Motor neuron (in vitro differentiated cells): ENCODE measurements at places on chromosomes 7 and 10. TPM values are rescaled to one million over a fixed set of nuclear protein-coding genes. Genes with fewer than 3 reads are reported as not detected.

ABCC2 gene
- 7.9 and 9.3 TPM in 2 replicates for total RNA-seq

NSUN6 gene
- 32.8 and 37.4 TPM in 2 replicates for total RNA-seq

FGL2 gene
- 43.0 and 50.9 TPM in 2 replicates for total RNA-seq

ELMO1 gene
- 45.8 and 50.7 TPM in 2 replicates for total RNA-seq

SFMBT2 gene
- 9.5 and 11.6 TPM in 2 replicates for total RNA-seq

BTBD16 gene
- not detected in 2 replicates for total RNA-seq

AGBL3 gene
- 0.99 and 3.5 TPM in 2 replicates for total RNA-seq

CYP3A4 gene
- total RNA-seq, result 0.30 TPM in 1 of 2 replicates, not detected in the other

GRM3 gene
- 0.05 TPM in 1 of 2 replicates, not detected in the other for total RNA-seq

GRCh38 chr10:62384447-62385081 is 10.4 kb downstream of the ZNF365 start:
- ATAC-seq, result no peak

DNA sequence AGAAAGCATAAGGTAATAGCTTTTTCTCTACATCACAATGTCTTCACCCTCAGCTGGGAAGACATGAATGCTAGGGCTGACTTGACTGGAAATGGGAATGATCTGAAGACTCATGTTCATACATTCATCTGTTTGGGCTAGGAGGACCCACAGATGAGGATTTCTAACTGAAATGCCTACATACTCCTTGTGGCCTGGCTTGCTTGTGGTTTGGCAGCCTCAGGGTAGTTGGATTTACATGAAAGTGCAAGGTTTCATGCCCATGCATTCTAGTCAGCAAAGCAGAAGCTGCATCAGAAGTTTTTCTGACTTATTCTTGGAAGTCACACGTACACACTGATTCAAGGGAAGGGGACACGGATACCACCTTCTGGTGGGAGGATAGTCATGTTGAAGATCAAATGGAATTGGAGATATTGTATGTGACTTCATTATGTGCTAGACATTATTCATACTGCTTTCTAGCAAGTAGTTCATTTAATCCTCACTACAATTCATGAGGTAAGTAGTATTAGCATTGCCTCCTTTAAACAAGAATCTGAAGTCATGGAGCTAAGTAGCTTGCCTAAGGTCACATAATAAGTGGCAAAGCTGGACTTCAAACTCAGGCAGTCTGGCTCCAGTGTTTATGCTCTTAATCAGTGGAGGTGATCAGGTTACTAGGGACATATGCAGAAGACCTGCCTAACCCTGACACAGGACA is 957.0 kb downstream of the LRMDA start:
- peak; percentile 95 for ATAC-seq

DNA sequence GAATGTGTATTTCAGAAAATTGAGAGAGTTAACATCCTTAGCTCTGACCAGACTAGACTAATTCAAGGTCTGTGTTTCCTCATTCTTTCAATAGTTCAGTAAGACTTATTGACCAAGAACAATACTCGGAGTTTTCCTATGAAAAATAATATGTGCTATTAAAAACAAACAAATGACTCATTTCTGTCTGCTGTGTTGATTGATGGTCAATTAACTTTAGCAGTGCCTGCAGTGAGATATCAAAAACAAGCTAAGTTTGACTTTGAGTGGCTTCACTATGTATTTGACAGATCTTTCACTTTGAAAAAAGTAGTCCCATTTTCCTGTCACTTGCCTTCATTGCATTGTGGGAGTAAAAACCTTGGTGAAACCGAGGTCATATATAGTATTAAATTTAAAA is 91.0 kb downstream of the GNAT3 start:
- no peak for ATAC-seq

- ATAC-seq, result no peak
These were observed 108.9 kb downstream of the NKX6-2 start for GRCh38 chr10:132677096-132677472.

GRCh38 chr7:98795741-98796493 is 73.9 kb downstream of the TMEM130 start:
- no peak for ATAC-seq

GRCh38 chr7:51587604-51588003 is 271.0 kb upstream of the COBL start:
- ATAC-seq, result no peak

DNA sequence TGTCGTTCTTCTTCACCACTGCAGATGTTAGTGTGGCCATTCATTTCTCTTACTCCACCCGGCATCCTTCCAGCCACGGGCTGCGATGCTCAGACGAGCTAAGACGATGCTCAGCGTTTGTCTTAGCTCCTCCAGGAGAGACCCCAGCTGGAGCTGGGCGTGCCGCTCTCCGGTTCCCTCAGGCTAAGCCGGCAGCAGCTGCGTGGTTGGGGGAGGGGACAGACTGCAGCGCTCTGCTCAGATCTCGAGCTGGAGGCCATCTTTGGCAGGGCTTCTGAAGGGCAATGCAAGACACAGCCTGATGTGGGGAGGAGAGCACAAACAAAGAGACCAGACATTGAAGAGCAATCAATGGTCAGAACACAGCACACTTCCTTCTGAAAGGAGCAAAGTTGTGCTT is 4.8 kb downstream of the INA start:
- ATAC-seq, result peak; percentile 89

GRCh38 chr10:92757711-92758104 is 68.0 kb downstream of the HHEX start:
- no peak for ATAC-seq

DNA sequence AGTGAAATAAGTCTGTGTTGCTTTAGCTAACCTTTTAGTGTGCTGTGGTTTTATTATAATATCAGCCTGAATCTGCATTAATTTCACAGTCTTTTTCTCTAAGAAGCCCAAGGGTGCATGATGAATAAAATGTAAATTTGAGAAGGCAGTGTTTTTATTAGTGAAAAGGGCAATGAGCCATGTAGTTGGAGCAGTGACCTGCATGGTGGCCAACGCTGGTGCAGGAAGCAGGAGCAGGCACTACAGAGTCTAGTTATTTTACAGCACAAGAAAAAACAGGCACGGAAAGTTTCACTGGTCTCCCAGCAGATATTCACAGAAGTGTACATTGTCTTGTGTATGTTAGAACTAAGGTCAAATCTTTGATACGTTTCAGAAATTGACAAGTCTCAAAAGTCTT is 247.8 kb downstream of the CELF2 start:
- ATAC-seq, result no peak

DNA sequence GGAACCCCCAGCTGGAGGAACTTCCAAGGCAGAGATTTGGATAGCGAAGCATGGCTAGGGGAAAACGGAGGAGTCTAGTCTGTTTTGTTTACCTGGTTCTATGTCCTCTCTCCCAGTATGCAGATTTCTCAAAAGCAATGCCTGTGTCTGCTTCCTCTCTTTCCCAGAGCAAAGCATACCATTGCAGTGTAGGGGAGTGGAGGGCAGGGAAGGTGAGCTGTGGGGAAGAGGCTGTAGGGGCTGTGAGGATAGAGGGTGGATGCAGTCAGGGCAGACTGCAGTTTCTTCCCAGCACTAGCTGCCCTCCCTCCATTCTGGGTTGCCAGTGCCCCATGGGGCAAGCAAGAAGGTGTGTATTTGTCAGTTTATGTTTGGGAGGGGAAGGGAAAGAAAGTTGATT is 16.9 kb upstream of the TSPAN14 start:
- ATAC-seq, result no peak

DNA sequence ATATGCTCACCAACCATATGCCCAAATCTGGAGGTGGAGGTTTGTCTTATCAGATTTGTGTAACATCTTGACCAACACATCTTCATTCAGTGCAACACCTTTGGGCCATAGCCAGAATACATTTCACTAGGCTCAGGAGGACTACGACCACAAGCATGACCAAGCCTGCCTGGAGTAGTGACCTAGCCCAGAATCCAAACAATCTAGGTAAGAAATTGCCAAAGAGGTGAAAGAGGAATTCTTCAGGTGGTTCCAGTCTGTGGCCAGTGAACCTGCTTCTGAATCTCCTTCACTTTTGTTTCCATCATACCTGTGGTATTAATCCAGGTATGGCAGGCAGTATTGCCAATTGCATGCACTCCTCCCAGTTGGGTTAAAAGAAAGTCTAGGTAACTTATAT is 112.8 kb upstream of the RAB18 start:
- no peak for ATAC-seq

- no peak for ATAC-seq
These were observed 74.9 kb downstream of the NUDCD3 start for GRCh38 chr7:44415510-44415909.

GRCh38 chr7:157484411-157485081 is 147.7 kb downstream of the DNAJB6 start:
- ATAC-seq, result no peak

- no peak for ATAC-seq
These were observed 539.7 kb downstream of the GATA3 start for GRCh38 chr10:8594176-8594575.

- ATAC-seq, result no peak
These were observed 129.7 kb downstream of the SAMD9 start for GRCh38 chr7:92988051-92988450.

GRCh38 chr7:73340514-73340913 is 12.6 kb downstream of the FKBP6 start:
- no peak for ATAC-seq

DNA sequence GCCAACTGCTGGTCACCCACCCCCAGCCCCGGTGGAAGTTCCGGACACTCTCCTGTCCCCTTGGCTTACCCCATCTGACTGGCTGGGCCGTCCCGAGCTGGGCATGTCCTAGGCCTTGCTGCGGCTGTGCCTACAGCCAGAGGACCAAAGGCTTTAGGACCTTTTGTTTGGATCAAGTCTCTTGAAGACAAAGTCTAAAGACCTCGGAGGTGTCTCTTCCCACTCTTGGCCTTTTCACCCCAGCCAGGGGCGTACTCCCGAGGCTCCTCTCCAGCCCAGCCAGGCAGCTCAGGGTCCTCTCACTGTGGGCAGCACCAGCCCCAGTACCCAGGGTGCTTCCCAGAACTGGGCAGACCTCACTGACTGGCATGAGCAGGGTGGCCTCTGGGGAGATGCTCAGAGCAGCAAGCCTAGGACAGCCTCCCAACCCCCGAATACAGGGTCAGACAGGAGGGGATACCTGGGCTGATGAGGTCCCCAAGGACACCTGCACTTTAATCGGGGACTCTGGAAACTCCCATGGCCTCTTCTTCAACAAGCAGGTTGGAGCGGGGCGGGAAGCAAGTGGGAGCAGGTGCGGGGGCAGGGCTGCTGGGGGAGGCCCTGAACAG is 2.7 kb upstream of the PWWP2B start:
- no peak for ATAC-seq
